ENCODE measurements at places on chromosomes 5 and 9. TPM values are rescaled to one million over a fixed set of nuclear protein-coding genes. Genes with fewer than 3 reads are reported as not detected.

GRCh38 chr9:133690081-133690561, 48.0 kb downstream of the SARDH start:
- H3K4me3 ChIP-seq, result no peak overlapping the region
- DNase-seq, result no peak
- H3K4me1 ChIP-seq, result peaks cover 9% of the 10 kb centered on the region
- H3K27ac ChIP-seq, result no peak overlapping the region
- H3K36me3 ChIP-seq, result no peaks in the 10 kb centered on the region

DNA sequence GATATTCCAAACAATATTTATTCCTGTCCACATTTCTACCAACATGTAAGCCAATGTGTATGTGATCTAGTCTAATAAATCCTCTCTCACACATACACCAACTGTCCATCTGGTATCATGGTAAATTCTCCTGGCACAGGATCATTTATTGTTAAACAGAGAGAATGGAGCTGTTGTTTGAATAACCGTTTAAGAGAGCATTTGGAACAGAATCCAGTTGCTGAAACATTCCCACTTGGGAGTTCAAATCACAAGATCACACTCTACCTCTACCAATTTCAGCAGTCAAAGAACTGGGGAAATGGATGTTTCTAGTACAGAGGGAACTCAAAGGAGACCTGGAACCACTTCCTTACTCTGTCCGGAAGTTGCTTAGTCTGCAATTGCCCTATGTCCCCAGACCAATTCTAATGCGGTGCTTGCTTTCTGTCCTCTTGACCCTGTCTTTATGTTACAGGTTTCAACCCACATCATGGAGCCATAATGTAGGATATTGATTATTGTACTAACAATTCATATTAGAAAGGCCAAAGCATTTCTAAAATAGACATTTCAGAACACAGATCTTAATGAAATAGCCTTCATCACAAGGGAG, 488.4 kb downstream of the SEMA5A start:
- no peak overlapping the region for H3K4me3 ChIP-seq
- H3K36me3 ChIP-seq, result no peaks in the 10 kb centered on the region
- H3K27me3 ChIP-seq, result no peaks in the 10 kb centered on the region
- no peak overlapping the region for H3K27ac ChIP-seq

GRCh38 chr5:107204413-107204812, 466.3 kb downstream of the EFNA5 start:
- no peak overlapping the region for H3K4me3 ChIP-seq
- no peaks in the 10 kb centered on the region for H3K36me3 ChIP-seq
- H3K27ac ChIP-seq, result no peak overlapping the region
- no peaks in the 10 kb centered on the region for H3K27me3 ChIP-seq
- DNase-seq, result no peak

DNA sequence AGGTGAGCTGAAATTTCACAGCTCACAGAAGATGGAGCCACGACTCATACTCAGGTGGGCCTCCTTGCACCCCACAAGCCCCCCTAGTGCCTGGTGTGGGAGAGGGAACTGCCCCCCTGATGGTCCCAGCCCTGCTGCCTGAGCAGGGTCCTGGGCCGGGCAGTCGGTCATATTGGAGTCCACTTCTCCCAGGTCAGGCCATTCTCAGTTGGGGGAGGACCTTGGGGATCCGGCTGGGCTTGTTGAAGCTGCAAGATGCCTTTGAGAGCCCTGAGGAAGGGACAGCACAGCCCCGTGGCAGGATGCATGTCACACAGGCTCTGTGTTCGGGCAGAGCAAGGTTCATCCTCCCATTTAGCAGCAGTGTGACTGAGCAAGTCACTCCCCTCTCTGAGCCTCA, 56.6 kb downstream of the ERGIC1 start:
- H3K36me3 ChIP-seq, result no peaks in the 10 kb centered on the region
- no peaks in the 10 kb centered on the region for H3K4me1 ChIP-seq
- DNase-seq, result no peak
- no peak overlapping the region for H3K27ac ChIP-seq
- no peaks in the 10 kb centered on the region for H3K27me3 ChIP-seq

- H3K27ac ChIP-seq, result no peak overlapping the region
- no peak for DNase-seq
- no peaks in the 10 kb centered on the region for H3K36me3 ChIP-seq
- no peaks in the 10 kb centered on the region for H3K27me3 ChIP-seq
- no peak overlapping the region for H3K4me3 ChIP-seq
These were observed 667.9 kb upstream of the ITGA1 start for GRCh38 chr5:52119768-52120167.

DNA sequence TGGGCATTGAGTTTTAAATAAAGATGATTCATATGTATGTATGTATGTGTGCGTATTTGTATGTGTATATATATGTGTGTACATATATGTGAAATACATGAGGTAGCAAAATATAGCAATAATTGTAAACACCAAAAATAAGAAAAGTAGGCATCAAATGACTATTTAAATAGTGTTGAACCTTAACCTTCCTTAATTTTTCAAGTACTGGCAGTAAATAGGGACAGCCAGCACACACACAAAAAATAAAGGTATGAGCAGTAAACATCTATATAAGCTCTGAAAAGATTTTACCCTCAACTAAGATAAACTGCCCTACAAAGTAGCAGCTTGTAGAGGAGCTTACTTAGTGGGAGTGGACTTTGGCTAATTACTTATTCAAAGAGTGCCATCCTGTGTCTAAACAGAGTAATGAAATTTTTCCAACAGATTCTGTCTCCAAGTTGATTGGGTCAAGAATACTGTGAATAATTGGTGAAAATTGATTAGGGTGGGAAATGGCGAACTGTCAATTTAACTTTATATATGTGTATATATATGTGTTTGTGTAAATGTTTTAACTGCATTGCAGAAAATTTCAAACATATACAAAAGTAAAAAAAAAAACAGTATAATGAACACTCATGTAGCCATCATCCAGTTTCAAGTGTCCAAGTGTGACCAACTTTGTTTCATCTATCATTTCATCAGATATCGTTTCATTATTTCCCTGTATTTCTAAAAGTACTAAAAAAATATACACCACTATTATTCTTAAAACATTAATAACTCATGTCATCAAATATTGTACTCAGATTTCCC, 2.0 kb upstream of the ADAMTS6 start:
- H3K4me3 ChIP-seq, result no peak overlapping the region
- no peaks in the 10 kb centered on the region for H3K27me3 ChIP-seq
- H3K4me1 ChIP-seq, result peaks cover 21% of the 10 kb centered on the region

DNA sequence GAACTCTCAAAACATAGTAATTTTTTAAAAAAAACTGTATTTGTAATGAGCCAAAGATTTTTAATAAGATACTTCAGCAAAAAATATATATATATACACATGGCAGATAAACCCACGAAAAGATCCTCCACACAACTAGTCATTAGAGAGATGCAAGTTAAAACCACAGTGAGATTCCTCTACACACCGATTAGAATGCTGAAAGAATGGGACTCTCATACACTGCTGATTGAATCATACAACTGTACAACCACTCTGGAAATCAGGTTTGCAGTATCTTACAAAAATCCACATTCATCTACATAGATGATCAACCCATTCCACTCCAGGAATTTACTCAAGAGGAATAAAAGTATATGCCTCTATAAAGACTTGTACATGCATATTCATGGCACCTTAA, 43.7 kb downstream of the RASEF start:
- H3K27me3 ChIP-seq, result no peaks in the 10 kb centered on the region
- no peak overlapping the region for H3K4me3 ChIP-seq
- no peak overlapping the region for H3K27ac ChIP-seq
- no peak for DNase-seq
- H3K36me3 ChIP-seq, result no peaks in the 10 kb centered on the region

DNA sequence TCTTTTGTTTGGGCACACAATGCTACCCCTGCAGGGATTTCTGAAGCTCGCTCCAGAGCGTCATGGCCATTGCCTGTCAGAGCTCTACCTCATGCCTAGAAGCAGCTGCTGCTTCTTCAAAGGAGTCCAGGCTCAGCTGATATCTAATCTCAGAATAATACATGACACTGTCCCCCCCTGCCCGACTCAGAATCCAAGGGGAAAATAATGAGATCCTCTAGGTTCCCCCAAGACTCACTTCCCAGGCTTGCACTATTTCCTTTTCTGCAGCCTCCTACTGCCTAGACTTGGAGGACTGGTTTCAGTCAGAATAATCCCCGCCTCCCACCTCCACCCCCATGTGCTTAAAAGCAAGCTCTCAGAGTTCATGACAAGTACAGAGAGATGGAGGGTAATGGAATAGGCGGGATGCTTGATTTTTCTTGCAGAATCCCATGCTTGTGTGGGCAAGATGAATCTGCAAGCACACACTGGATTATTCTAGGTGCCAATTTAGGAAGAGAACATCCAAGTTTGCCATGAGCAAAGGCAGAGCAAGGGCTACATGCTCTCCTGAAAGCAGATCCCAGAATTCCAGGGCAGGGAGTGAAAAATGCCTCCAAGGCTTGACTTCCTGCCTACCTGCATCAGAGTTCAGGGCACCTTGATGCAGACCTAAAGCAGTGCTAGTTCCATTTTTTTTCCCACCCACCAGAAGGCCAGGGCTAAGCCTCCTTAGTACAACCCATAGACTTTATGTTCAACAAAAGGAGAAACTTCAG, 97.4 kb upstream of the IFNK start:
- DNase-seq, result no peak
- H3K27ac ChIP-seq, result no peak overlapping the region
- H3K4me3 ChIP-seq, result no peak overlapping the region
- H3K4me1 ChIP-seq, result peaks cover 8% of the 10 kb centered on the region
- no peaks in the 10 kb centered on the region for H3K36me3 ChIP-seq
- H3K27me3 ChIP-seq, result no peaks in the 10 kb centered on the region

- no peak for DNase-seq
- H3K27ac ChIP-seq, result no peak overlapping the region
- H3K27me3 ChIP-seq, result 0 out of 2 replicates have a peak, but pooled peaks cover 9% of the 10 kb centered on the region
- no peaks in the 10 kb centered on the region for H3K36me3 ChIP-seq
- H3K4me1 ChIP-seq, result no peaks in the 10 kb centered on the region
These were observed 51.2 kb upstream of the BARHL1 start for GRCh38 chr9:132531195-132531594.

GRCh38 chr9:129237164-129237611, 59.1 kb upstream of the IER5L start:
- H3K27ac ChIP-seq, result no peak overlapping the region
- no peaks in the 10 kb centered on the region for H3K36me3 ChIP-seq
- H3K27me3 ChIP-seq, result no peaks in the 10 kb centered on the region
- DNase-seq, result no peak
- no peak overlapping the region for H3K4me3 ChIP-seq

DNA sequence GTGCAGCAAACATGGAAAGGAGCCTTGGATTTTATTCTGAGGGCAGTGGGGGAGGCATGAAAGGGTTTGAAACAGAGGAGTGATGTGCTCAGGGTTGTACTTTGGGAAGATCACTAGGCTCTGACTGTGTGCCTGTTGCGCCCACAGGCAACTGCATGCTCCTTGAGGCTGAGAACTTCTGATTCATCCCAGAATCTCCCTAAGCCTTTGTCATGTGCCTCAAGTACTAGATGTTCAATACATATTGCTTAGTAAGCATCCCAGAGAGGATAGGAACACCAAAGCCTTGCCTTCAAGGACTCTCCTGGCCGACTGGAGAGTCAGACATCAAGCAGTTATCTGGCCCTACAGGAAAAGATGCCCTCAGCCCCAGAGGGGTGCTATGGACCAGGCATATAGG, 54.1 kb downstream of the ARHGEF37 start:
- no peak overlapping the region for H3K4me3 ChIP-seq
- H3K27ac ChIP-seq, result no peak overlapping the region
- H3K36me3 ChIP-seq, result no peaks in the 10 kb centered on the region
- DNase-seq, result no peak
- H3K4me1 ChIP-seq, result peaks cover 18% of the 10 kb centered on the region
- no peaks in the 10 kb centered on the region for H3K27me3 ChIP-seq

DNA sequence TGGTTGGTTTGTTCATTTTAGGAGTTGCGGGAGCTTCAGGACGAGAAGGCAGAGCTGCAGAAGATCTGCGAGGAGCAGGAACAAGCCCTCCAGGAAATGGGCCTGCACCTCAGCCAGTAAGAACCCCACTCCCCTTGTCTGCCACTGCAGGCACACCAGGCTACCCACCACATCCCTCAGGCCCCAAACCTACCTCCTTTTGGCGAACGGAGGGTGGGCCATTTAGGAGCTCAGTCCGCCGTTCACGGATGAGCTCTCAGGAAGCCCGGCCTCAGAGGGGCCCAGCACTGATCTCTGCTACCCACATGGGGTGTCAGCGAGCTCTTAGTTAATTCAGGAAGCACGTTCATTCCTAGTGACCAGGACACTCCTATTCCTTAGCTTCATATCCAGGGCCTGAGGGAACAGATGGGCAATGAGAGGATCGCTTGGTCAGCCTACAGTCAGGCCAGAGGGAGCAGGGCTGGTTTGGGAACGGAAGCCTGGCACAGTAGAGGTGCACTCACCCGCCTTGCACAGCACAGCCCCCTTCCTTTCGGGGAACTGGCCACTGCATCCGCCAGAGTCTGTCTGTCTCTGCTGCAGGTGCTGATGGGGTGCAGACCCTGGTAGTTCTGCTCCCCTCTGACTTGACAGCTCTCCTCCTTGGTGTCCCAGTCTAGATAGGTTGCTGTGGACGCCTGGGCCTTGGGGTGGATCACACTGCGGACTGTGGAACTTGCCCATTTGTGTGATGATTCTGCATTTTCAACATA, 21.4 kb downstream of the HNRNPH1 start:
- no peaks in the 10 kb centered on the region for H3K27me3 ChIP-seq
- no peak overlapping the region for H3K4me3 ChIP-seq
- no peak overlapping the region for H3K27ac ChIP-seq
- H3K4me1 ChIP-seq, result no peaks in the 10 kb centered on the region
- no peak for DNase-seq
- peaks cover 21% of the 10 kb centered on the region for H3K36me3 ChIP-seq

- H3K4me3 ChIP-seq, result peak overlapping the region; percentile 82
- no peaks in the 10 kb centered on the region for H3K36me3 ChIP-seq
- H3K27me3 ChIP-seq, result peaks cover 10% of the 10 kb centered on the region
- H3K4me1 ChIP-seq, result peaks cover 34% of the 10 kb centered on the region
- DNase-seq, result no peak
- H3K27ac ChIP-seq, result no peak overlapping the region
These were observed 1.4 kb downstream of the MYO10 start for GRCh38 chr5:16934677-16935153.

DNA sequence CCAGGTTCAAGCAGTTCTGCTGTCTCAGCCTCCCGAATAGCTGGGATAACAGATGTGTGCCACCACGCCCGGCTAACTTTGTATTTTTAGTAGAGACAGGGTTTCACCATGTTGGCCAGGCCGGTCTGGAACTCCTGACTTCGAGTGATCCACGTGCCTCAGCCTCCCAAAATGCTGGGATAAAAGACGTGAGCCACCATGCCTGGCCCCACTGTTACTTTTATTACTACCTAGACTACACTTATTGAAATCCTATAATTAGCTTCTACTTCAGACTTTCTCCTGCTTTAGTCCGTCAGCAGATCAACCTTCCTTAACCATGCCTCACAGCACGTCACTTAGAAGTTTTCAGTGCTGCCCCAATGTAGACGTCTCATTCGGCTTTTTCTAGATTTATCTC, 8.2 kb downstream of the ZBTB43 start:
- no peak overlapping the region for H3K27ac ChIP-seq
- no peaks in the 10 kb centered on the region for H3K27me3 ChIP-seq
- H3K4me1 ChIP-seq, result no peaks in the 10 kb centered on the region
- H3K4me3 ChIP-seq, result no peak overlapping the region

GRCh38 chr5:61496446-61496845, 164.4 kb downstream of the ZSWIM6 start:
- H3K4me1 ChIP-seq, result no peaks in the 10 kb centered on the region
- DNase-seq, result no peak
- H3K36me3 ChIP-seq, result no peaks in the 10 kb centered on the region
- H3K27ac ChIP-seq, result no peak overlapping the region

The LCN1 gene
- not detected for total RNA-seq

The LCN15 gene
- total RNA-seq, result 0.76 TPM

The TYRP1 gene
- not detected for total RNA-seq

The PCDHGB2 gene
- 0.34 TPM for total RNA-seq

The INSL4 gene
- total RNA-seq, result not detected

The C9orf153 gene
- total RNA-seq, result not detected

Data from HCT116 (cell line).